ENCODE measurements at places on chromosomes 13 and 19. TPM values are rescaled to one million over a fixed set of nuclear protein-coding genes. Genes with fewer than 3 reads are reported as not detected.

LYPD3 gene
- total RNA-seq: 0.51 TPM

DNA sequence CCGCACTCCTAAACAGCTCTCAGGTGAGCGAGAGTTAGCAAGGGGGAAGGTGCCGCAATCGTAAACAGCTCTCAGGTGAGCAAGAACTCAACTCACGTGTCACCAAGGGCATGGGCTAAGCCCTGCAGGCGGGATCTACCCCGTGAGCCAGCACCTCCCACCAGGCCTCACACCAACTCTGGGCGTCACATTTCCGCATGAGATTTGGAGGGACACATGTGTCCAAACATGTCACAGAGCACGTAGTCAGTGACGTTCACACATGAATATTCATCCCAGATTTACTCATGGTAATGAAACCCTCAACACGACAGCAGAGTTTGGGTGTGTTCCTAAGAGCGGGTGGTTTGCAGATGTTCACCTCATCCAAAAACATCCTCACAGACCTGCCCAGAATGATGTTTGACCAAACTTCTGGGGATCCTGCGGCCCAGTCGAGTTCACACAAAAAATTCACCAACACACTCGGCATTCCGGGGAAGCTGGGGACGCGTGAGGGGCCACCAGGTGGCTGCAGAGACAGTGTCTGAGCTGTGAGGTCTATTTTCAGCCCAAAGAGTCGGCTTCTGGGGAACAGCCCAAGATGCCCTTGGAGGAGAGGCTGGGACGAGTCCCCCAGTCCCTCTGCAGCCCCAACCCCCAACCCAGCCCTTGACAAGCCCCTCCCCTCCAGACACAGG is 19.6 kb downstream of the C2CD4C start:
- no peak for DNase-seq
- no peak overlapping the region for H3K27ac ChIP-seq
- no peaks in the 10 kb centered on the region for H3K27me3 ChIP-seq
- no peak overlapping the region for H3K4me3 ChIP-seq
- no peaks in the 10 kb centered on the region for H3K36me3 ChIP-seq

SPACA7 gene
- not detected for total RNA-seq

DNA sequence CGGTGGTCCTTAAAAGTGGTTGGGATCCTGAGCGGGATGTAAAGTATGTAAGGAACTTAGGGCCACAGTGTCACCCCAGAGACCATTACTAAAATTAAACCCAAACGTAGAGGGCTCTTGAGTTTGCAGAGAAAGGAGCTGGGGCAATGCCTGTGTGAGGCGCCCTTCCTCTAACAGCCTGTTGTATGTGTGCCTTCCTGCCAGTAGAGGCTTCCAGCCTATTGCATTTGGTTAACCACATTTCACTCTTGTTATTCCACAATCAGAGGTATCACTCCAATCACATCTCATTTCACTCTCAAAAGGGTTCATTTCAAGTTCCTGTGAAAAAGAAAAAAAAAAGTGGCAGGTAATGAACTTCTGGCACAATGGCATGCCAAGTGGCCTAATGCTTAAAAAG is 29.4 kb downstream of the DIAPH3 start:
- H3K4me1 ChIP-seq: peaks cover 12% of the 10 kb centered on the region
- peaks cover 55% of the 10 kb centered on the region for H3K36me3 ChIP-seq
- DNase-seq: peak; percentile 69
- no peak overlapping the region for H3K4me3 ChIP-seq
- no peaks in the 10 kb centered on the region for H3K27me3 ChIP-seq

CYP4F2 gene
- total RNA-seq: not detected

GRCh38 chr19:47663911-47664771 is 49.1 kb upstream of the EHD2 start:
- H3K36me3 ChIP-seq: peaks cover 10% of the 10 kb centered on the region
- no peak for DNase-seq
- H3K4me3 ChIP-seq: no peak overlapping the region
- no peak overlapping the region for H3K27ac ChIP-seq

DNA sequence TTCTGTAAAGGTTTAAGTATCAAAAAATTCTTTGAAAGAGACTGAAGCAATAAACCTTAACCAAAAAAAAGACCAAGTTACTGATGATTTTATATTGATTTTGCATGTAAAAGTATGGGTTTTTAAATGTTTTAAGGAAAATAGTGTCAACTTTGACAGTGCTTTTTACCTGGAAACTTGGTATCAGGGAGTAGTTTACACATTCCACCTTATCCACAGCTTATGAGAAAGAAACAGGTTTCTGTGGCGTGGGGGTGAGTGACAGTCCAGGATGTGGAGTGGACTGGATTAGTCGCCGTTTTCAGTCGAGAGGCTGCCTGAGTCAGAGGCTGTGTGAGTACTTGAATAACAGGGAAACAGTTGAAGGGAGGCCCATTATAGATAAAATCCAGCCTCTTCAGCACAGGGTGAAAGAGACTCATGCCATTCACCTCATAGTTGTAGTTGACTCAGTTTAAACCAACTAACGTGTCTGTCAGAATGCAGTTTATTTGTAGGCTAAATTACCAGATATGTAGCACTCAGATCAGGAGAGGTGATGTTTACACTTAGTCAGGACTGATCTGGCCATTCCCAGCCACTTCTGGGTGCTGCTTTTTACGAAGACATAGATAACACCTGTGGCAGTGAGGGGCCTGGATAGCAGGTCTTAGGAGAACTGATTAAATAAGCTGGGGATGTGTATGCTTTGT is 595 bp upstream of the GPR183 start:
- H3K36me3 ChIP-seq: peaks cover 5% of the 10 kb centered on the region
- H3K4me3 ChIP-seq: peak overlapping the region; percentile 71
- H3K27me3 ChIP-seq: no peaks in the 10 kb centered on the region
- DNase-seq: peak; percentile 71

CCDC70 gene
- not detected for total RNA-seq

CACNG6 gene
- total RNA-seq: 1.8 TPM

GRCh38 chr19:5968431-5969373 is 9.2 kb downstream of the RANBP3 start:
- DNase-seq: peak; percentile 65
- no peak overlapping the region for H3K4me3 ChIP-seq
- no peaks in the 10 kb centered on the region for H3K27me3 ChIP-seq
- H3K27ac ChIP-seq: peak overlapping the region; percentile 3
- H3K4me1 ChIP-seq: peaks cover 25% of the 10 kb centered on the region
- H3K36me3 ChIP-seq: peaks cover 33% of the 10 kb centered on the region

Data from endodermal cell (in vitro differentiated cells).